ENCODE measurements at places on chromosomes 4 and X.
A peak's percentile ranks its signal among the peaks of the same experiment; 100 is the strongest.

DNA sequence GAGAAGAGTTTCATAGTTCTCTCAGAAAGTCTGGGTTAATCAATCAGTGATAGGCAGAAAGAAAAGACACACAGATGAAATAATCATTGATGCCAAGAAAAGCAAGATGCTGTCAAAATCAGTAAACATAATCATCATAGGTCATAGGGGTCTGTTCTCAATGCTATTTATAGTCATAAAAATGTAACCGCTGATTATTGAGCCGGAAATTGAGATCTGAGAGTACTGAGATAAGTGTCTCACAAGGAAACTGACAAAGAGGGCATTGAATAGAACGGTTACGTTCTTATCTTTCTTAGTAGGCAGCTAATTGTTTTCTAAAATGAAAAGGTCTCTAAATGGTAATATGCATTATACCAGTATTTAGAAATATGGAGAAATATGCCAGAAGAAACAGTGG is 1686.1 kb upstream of the AGA start:
- DNase-seq, result no peak

- no peak for DNase-seq
Observed at GRCh38 chrX:13367950-13368349, 48.1 kb upstream of the ATXN3L start.

GRCh38 chr4:2843263-2843940 is at the start of gene ADD1:
TSS of gene ADD1 (plus strand) at chr4:2843844. CDS start at chr4:2875916, 32,072 bp downstream.
- peak; percentile 97 for DNase-seq

GRCh38 chr4:90189178-90189577 is 62.0 kb downstream of the CCSER1 start:
- DNase-seq, result no peak

- DNase-seq, result no peak
Observed at GRCh38 chrX:9456250-9457074, 8.4 kb upstream of the TBL1X start.

DNA sequence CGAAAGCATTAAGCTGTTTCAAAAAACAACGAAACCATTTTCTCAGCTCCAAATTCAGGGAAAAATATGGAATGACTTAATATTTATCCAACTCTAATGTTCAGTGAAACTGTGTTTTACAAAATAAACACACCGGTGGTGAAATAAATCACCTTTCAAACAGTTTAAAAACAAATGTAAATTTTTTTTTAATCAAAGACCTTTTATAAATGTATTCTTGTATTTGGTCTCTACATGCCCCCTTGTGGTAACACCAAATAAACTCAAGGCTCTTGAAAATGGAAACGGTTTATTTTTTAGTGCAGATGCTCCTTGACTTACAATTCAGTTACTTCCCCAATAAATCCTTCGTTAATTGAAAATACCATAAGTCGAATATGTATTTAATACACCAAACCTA is 45.8 kb upstream of the ITM2A start:
- DNase-seq, result no peak

- no peak for DNase-seq
Observed at GRCh38 chr4:94889523-94889922, 131.8 kb downstream of the BMPR1B start.

DNA sequence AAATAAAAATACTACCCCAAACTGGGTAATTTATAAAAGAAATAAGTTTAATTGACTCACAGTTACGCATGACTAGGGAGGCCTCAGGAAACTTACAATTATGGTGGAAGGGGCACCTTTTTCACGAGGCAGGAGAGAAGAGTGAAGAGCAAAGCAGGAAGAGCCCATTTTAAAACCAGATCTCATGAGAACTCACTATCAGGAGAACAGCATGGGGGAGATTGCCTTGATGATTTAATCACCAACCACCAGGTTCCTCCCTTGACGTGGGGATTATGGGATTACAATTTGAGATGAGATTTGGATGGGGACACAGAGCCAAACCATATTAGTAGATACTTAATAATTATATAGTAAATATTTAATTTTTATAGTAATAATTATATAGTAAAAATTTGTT is 10.1 kb downstream of the CISD2 start:
- no peak for DNase-seq

- no peak for DNase-seq
Observed at GRCh38 chr4:129336457-129337227, 240.7 kb downstream of the C4orf33 start.

GRCh38 chrX:1483843-1484637 is 31.3 kb upstream of the ASMTL start:
- DNase-seq, result no peak

- no peak for DNase-seq
Observed at GRCh38 chr4:147829401-147830101, 97.7 kb downstream of the ARHGAP10 start.

Measured in stimulated activated CD4-positive, alpha-beta T cell treated with anti-CD3 and anti-CD28 coated beads, Interleukin-15, amount 100 ng/mL, for 1 hour (primary cell).